ENCODE measurements at places on chromosomes 16 and 17.
A peak's percentile ranks its signal among the peaks of the same experiment; 100 is the strongest.

- DNase-seq, result no peak
Measured at GRCh38 chr17:66514227-66514806, 211.9 kb downstream of the PRKCA start.

- no peak for DNase-seq
Measured at GRCh38 chr17:72588961-72589360, 468.1 kb downstream of the SOX9 start.

DNA sequence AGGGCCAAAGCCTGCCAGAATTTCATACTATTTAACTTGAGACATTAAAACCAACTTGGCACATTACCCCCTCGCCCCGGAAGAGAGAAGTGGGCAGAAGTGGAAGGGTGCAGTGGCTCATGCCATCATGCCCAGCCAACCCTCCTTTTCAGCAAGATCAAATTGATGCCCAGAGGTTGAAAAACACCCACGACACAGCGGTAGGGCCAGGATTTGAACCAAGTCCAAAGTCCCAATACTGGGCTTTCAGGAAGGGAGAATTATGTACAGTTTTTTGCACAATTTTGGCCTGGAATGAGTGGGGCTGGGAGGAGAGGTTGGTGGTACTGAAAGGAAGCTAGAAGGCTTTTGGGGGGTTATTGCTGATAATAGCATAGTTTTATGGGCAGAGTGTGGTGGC lies 11.0 kb downstream of the PDP2 start:
- no peak for DNase-seq

GRCh38 chr17:70353408-70354092 lies 184.2 kb downstream of the KCNJ2 start:
- DNase-seq, result no peak

DNA sequence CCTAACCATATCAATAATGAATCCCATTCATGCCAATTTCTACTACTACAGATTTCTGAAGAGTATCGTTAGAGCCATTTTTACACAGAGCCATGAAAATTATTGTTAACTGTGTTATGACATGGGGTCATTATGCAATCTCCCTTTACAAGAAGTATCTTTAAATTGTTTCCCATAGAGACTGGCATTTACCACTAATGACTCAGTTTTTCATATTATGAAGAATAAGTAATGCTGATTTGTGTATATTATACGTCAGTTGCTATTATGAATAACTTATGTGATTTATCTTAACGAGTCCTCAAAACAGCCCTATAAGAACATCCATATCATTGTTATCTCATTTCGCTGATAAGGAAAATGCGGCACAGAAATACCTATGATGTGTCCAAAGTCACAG lies 173.8 kb downstream of the KCNJ2 start:
- DNase-seq, result no peak

- DNase-seq, result no peak
Measured at GRCh38 chr17:41073676-41074075, 8.0 kb upstream of the KRTAP2-4 start.

GRCh38 chr16:11597235-11598095 lies 10.7 kb upstream of the LITAF start:
- no peak for DNase-seq

DNA sequence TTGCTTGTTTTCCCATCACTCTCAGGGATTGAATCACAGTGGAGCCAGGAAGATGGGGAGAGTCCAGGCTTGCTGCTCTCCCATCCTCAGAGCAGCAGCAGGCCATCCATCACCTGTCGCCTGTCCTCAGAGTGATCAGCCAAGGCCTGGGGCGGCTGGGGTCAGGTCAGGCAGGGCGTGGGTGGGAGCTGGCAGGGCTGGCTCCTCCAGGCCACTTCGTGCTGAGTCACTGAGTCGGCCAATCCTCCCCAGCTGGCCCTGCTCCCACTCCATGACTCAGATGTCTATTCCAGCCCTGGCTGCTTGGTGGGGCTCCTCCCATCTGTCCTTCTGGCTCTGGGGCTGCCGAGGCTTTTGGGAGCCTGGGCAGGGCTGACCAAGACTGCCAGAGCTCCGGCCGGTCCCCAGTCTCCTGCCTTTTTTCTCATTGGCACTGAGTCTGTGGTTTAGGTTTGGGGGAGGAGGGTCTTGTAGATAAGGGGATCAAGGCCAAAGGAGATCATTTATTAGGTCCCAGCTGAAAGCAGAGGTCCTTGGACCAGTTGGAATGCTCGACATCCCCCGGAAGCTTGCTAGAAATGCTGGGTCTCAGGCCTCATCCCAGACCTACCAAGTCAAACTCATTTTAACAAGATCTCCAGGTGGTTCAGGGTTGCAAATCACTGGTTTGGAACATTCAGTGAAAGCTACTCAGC lies 72.7 kb downstream of the ABCC1 start:
- DNase-seq, result peak; percentile 77

GRCh38 chr16:78504401-78504851 lies 405.0 kb downstream of the WWOX start:
- no peak for DNase-seq

- no peak for DNase-seq
Measured at GRCh38 chr16:5070431-5071186, 1.0 kb upstream of the ALG1 start.

- DNase-seq, result peak; percentile 30
Measured at GRCh38 chr17:73028299-73028755, 64.2 kb downstream of the SLC39A11 start.

DNA sequence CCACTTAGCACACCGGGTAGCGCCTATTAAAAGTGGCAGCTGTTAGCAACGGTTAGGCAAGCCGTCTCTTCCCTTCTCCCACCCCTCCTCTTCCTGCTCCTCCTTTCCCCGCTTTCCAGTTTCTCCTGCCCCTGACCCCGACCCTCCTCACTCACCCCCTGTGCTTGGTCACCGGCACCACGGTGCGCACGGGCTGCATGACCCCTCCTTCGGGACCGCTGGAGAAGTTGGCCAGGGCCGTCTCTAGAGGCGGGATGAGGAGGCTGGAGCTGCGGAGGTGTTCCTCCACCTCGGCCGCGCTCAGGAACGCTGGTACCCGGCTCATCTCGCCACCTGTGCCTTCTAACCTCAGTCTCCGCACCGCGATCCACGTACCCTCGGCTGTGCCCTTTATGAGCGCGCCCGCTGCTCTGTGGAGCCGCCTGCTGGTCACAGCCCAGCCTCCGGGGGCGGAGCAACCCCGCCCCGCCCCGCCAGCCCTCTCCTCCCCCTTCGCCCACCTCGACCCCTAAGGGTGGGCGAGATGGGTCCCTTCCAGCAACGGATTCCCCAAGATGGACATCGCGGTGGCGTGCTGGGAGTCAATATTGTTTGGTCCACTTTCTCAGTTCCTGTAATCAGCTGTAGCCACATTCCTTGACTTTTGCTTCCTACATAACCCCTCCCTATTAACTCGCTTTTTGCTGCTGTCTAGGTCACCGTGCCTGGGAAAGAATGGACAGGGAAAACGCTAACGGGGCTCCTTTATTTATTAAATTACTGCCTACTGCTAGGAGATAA lies at the start of gene CRYM:
Gene CRYM, minus strand, starts transcription at position 364 of the 780 bp plus-strand sequence. Its CDS starts 39 bp downstream, at position 325.
- DNase-seq, result no peak

- DNase-seq, result no peak
Measured at GRCh38 chr16:86732621-86733295, 154.4 kb downstream of the FOXL1 start.

DNA sequence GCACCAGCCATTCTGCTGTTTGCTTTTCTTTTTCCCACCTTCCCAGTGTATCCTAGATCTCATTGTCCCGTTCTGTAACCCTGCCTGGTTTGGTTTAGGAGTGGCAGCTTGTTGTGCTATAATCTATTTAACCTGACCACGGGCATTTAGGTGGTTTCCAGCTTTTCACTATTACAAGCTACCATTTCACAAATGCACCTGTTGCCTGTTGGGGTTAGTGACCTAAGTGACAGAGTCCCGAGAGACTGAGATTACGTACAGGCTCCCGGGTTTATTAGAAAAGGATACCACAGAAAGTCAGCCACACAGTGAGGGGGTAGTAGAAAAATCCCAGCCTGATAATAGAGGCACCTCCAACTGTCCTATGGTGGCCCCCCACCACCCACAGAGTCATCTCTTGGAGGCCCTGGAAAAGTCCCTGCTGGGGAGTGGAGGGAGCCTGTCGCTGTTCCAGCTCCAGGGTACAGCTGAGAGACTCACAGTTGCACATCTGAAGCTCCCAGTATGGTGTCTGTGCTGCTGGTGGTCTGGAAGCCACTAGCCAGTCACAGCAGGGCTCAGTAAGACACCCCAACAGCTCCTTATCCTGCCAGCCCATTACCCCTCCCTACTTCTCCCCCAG lies 21.2 kb downstream of the CLEC16A start:
- no peak for DNase-seq

- DNase-seq, result no peak
Measured at GRCh38 chr17:31580316-31580705, 188.8 kb downstream of the RAB11FIP4 start.

DNA sequence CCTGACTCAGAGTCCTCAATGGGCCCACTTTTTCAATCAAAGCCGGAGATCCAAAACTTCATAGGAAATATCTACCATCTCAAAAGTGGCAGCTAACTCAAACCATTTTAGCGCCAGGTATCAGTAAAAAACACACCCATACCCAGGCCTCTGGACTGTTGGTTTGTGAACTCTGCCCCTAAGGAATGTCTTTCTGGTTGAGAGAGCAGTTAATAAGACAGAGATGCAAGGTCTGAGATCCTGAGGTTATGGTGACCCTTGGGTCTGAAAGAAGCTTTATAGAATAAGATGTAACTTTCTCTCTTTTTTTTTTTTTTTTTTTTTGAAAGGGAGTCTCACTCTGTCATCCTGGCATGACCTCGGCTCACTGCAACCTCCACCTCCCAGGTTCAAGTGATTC lies 350.5 kb downstream of the SOX9 start:
- no peak for DNase-seq

DNA sequence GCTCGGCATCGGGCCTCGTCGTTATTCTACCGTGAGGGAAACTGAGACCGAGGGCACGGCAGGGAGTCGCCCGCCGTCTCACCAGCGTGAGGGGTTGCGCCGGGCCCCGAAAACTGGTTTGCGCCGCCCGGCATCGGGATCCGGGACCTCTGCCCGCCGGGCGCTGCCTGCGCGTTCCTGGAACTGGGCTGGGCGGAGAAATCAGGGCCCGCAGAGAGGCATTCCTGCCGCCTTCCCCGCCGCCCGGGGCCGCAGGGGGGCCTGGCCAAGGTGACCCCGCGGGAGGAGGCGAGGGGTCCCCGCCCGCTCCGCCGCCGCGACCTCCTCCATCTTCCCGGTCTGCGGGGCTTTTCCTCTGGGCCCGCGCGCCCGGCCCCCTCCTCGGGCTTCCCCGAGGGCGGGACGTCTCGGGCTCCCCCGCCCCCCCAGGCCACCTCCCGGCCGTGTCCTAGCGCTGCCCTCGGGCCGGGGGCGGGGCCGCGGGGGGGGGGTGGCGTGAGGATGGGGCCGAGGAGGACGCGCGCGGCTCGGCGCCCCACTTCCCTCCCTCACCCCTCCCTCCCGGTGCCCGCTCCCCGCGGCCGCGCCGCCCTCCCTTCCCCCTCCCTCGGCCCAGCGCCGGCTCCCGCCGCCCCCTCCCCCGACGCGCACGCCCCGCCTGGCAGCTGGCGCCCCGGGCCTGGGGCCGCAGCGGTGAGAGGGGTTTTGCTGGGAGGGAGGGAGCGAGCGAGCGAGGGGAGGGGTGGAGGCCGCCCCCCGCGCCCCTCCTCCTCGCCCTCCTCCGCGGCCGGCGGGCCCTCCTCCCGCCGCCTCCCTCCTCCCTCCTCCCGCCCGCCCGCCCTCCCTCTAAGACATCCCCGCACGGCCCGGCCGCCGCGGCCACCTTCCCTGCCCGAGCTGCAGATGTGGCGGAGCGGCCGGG lies at the start of gene GLIS2:
Gene GLIS2, plus strand, starts transcription at position 882 of the 922 bp plus-strand sequence. CDS start 16,214 bp downstream, outside the sequence.
- peak; percentile 55 for DNase-seq

DNA sequence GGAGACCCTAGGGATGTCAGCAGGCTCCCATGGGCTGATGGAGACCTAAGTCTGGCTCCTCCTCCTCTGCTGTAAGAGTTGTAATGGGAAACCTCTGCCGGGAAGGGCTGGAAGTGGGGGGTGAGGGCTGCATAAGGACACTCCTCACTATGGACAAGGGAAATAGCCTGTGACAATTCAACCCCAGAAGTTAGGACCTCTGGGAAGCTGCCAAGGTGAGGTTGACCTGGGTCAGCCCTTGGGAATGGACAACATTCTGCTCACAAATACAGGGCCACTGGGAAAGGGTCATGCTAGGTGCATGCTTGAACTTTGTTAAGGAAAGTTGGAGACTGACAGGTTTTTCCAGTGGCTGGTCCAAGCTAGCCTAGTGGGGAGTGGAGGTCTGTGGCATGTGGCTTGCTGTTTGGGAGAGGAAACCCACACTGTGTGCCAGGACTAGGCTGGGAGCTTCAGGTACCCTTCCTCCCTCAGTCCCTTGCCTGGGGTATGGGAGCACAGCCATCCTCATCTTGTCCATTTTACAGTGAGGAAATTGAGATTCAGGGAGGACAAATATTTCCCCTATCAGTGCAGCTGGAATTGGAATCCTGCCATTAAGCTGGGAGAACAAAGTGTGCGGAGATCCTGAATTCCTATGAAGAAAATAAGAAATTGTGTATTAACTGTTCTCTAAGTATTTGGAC lies 190.4 kb downstream of the SALL1 start:
- DNase-seq, result no peak

DNA sequence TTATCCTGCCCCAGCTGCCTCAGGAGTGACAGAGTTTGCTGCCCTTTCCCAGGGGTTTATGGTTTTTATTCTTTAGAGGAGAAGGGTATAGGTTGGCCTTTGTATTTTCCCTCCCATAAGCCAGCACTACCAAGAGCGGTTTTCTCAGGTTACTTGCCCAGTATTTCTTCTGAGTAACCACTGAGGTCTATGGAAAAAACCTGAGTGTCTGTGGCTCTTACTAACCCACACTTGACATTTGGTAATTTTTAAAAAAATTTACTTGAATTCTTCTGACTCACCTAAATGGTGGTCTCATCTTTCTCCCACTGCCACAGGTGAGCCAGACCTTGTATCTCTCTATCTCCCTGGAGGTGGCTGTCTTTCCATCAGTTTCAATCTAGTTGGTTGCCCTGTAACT lies 6.0 kb downstream of the SLC7A6 start:
- DNase-seq, result no peak

DNA sequence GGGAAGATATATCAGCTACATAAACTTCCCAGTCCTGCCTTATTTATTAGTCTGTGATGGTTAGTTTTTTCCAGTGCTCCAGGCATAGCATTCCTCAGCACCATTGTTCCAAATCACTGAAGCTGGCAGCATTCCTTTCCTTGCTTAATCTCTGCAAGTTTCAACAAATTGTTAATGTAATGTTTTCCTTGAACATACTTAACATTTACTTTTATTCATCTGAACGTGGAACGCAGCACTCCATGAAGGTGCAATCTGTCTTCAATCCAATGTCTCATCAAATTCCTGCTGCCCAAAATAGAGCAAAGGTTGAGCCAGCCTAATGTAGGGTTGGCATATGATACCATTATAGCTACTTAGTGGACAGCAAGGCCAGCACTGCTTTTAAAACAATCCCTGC lies 441.1 kb upstream of the RBFOX1 start:
- no peak for DNase-seq

- no peak for DNase-seq
Measured at GRCh38 chr17:77616254-77616731, 342.2 kb upstream of the TNRC6C start.

DNA sequence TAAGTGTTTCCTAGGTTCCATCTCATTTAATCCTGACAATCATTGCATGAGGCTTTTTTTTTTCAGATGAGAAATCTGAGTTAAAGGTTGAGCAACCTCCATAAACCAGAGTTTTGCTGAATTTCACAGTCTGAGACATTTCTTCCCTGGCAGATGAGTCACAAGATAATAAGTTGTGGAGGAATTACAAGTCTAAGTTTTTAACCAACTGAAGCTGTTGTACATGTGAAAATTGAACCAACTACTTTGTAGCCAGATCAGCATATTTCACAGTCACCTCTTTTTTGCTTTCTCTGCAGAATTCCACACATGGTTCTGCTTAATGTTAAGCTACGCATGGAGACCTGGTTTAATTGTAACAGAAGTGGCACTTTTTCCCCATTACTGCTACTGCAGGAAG lies 765.6 kb downstream of the CDH11 start:
- DNase-seq, result peak; percentile 94
